Stimulated activated CD8-positive, alpha-beta memory T cell treated with anti-CD3 and anti-CD28 coated beads, Interleukin-2, amount 100 ng/mL, for 48 hours (primary cell): ENCODE measurements at places on chromosomes 12 and 14.

- DNase-seq: no peak
Measured at GRCh38 chr14:56808110-56808382, 2.2 kb downstream of the OTX2 start.

DNA sequence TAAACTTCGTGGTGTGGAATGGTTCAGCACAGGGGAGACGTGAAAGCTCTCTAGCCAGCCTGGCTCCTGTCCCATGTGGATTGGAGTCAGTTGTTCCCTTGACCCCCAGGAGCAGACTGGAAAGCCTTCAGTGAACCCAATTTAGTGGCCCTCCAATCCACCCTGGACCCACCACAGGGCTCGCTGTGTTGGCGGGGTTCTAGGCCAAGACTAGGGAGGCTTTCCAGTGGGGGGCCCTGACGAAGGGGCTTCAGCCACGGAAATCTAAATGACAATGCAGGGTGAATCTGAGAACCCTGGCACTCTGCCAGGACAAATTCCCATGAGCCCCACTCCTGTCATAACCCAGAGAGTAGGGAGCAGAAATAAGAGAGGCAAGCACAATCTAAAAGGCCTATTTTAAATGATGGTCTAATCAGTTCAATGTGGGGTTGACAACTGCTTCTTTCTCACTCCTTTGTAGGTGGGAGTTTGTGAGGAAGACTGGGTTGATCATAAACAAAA lies 110.8 kb downstream of the SLC35F4 start:
- no peak for DNase-seq

GRCh38 chr14:50363714-50364111 lies 33.0 kb downstream of the CDKL1 start:
- DNase-seq: no peak

GRCh38 chr14:39430762-39431415 lies 1.3 kb downstream of the FBXO33 start:
- DNase-seq: no peak

DNA sequence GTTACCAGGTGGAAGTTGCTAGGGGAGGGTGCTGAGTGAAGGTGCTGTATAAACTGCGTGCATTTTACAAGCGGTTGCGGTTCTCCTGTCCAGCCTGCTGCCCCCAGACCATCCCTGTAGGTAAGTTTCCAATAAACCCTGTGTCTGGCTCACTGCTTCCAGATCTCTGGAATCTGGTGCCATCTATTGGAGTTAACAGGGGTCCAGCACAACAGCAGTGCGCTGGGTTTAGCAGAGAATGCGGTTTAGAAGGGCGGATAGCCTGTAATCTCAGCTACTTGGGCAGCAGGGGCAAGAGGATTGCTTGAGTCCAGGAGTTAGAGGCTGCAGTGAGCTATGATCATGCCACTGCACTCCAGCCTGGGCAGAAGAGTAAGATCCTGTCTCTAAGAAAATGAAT lies 4.9 kb downstream of the AACS start:
- no peak for DNase-seq

DNA sequence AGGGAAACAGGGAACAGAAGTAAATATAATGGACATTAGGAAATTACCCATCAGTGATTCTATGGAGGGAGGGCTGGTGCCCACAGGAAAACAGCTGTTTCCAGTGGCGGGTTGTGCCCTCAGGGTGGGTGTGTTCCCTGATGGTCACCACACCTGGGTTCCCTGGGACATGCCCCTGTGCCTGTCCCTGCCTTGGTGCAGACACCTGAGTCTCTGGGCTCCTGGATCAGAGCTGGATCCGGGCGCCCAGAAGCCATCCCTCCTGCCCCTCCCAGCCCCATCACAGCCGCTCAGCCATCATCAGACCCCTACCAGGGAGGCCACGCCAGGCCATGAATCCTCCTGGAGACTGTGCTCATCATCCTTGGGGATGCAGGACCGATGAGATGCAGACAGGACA lies 307.2 kb upstream of the SFSWAP start:
- DNase-seq: no peak

- DNase-seq: no peak
Measured at GRCh38 chr12:54051874-54052437, 1.7 kb upstream of the HOXC4 start.
